Urothelium cell line (cell line): ENCODE measurements at places on chromosomes 3 and 15.

DNA sequence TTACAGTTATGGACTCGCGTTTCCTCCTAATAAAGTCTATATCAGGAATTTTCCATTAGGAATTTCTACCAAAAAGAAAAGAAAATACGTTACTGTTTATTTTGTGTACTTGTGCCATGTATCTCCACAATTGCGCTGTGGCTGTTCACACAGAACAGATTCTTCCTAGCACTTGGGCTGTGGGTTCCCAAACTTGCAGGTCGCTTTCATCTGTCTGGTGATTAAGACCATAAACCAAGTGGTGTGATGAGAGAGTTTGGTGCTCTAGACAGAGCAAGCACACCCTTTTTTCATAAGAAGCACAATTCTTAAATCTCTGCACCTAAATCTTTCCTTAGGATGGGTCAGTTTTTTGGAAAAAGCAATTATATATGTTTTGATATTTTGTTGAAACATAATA, 203.3 kb downstream of the TP63 start:
- DNase-seq, result no peak

- DNase-seq, result no peak
Observed at GRCh38 chr3:59280113-59280512, 230.3 kb upstream of the CFAP20DC start.

GRCh38 chr3:140541975-140542653, 135.8 kb upstream of the TRIM42 start:
- DNase-seq, result no peak

- no peak for DNase-seq
Observed at GRCh38 chr15:76209942-76210341, 101.3 kb downstream of the ETFA start.

GRCh38 chr15:23690450-23690852, 3.3 kb upstream of the NDN start:
- peak; percentile 20 for DNase-seq

DNA sequence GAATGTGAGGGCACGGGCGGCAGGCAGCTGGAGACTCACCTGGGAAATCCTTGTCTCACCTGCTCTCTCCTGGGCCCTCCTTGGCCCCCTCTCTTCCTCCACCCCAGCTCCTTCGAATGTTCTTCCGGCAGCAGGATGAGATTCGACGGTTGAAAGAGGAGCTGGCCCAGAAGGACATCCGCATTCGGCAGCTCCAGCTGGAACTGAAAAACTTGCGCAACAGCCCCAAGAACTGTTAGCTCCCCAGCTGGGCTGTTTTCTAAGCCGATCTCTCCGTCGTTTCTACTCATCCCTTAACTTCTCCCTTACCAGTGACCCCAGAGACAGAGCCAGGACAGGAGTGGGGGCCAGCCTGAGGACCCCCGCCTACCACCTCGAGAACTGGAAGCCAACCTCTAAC, 95.0 kb downstream of the ANP32A start:
- no peak for DNase-seq

GRCh38 chr3:149555927-149556326, 81.4 kb downstream of the TM4SF4 start:
- no peak for DNase-seq

GRCh38 chr3:169218314-169218983, 445.1 kb downstream of the MECOM start:
- peak; percentile 52 for DNase-seq

- DNase-seq, result no peak
Observed at GRCh38 chr3:143363949-143364348, 244.4 kb downstream of the CHST2 start.
